Retina (tissue), 1 donor: ENCODE measurements at places on chromosomes 5 and 9.

- DNase-seq: no peak
These were observed 59.4 kb upstream of the GNA14 start for GRCh38 chr9:77707383-77708063.

DNA sequence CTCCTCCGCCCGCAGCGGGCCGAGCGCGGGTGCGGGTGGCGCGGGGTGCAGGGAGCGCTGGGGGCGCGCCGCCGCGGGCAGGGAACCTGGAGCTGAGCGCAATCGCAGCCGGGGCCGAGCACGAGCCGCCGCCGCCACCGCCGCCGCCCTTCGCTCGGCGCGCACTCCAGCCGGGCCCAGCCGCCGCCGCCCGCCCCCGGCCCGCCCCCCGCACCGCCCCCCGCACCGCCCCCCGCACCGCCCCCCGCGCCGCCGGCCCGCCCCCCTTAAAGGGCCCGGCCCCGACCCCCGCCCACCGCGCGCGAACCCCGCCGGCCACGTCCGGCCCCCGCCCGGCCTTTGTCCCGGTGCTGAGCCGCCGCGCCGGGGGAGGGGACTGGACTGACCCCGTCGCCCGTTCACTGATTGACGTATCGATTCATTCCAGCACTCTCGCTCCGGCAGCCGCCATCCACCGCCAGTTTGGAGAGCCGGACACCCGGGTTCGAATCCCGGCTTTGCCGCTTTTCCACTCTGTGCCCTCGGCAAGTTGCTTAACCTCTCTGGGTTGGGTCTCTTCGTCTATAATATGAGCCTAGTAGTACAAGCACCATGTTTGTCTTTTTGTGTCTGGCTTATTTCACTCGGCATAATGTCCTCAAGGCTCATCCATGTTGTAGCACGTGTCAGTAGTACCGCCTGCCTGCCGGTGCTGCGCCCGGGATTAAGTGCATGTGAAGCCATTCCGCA, at the start of gene SH3PXD2B:
Gene SH3PXD2B, minus strand, starts transcription at position 168 of the 729 bp plus-strand sequence. CDS start 173 bp downstream, outside the sequence.
- DNase-seq: peak; percentile 85

GRCh38 chr5:6264394-6264793, 114.0 kb downstream of the MED10 start:
- DNase-seq: no peak

DNA sequence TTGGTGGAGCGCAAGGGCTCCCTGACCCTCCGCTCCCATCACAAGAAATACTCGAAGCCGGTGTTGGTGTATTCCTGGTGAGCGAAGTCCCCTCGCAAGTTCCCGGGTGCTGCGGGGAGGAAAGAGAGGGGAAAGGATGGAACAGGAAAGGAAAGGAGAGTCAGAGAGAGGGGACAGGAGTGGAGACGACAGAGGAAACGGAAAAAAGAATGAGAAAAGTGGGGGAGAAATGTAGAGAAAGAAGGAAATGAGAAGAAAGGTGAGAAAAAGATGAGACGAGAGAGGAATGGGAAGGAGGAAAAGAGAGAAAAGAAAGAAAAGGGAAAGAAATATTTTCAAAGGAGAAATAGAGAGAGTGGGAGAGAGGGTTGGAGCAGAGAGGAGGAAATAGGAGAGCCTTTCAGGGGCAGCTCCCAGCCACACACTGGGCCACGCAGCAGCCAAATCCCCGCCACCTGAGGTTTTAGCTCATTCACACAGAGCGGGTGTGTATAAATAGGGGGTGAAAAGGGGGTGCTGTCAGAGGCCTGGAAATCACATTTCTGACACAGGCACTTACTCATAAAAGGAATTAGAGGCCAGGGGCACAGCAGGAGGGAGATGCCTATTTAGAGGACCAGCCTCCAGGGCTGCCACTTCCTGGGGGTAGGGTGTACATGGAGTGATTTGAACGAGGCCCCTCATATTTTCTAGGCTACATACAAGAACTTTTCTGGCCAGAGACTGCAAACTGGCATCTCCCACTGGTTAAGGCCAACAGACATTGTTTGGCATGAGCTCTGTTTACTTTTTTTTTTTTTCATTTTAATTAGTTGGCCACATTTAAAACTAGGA, 555 bp downstream of the CFAP95 start:
- DNase-seq: no peak
